Endothelial cell (in vitro differentiated cells): ENCODE measurements at places on chromosomes 16 and 17. TPM values are rescaled to one million over a fixed set of nuclear protein-coding genes. Genes with fewer than 3 reads are reported as not detected.

TMEM100 gene
- 29.3 TPM for total RNA-seq

GRCh38 chr16:67562526-67562917 is at the start of gene CTCF:
TSS of gene CTCF (plus strand) at chr16:67562526. CDS start at chr16:67610833, 48,307 bp downstream.
- peaks cover 7% of the 10 kb centered on the region for H3K36me3 ChIP-seq
- peaks cover 19% of the 10 kb centered on the region for H3K4me1 ChIP-seq
- H3K4me3 ChIP-seq: peak within 1 kb of the TSS; percentile 87
- H3K27ac ChIP-seq: peak within 1 kb of the TSS; percentile 77
- DNase-seq: peak; percentile 82
- H3K27me3 ChIP-seq: peaks cover 4% of the 10 kb centered on the region

- H3K4me3 ChIP-seq: peak overlapping the region; percentile 21
- no peaks in the 10 kb centered on the region for H3K36me3 ChIP-seq
- no peaks in the 10 kb centered on the region for H3K27me3 ChIP-seq
- no peak for DNase-seq
- no peak overlapping the region for H3K27ac ChIP-seq
These were observed 15.4 kb upstream of the HELZ start for GRCh38 chr17:67260170-67260987.

DNA sequence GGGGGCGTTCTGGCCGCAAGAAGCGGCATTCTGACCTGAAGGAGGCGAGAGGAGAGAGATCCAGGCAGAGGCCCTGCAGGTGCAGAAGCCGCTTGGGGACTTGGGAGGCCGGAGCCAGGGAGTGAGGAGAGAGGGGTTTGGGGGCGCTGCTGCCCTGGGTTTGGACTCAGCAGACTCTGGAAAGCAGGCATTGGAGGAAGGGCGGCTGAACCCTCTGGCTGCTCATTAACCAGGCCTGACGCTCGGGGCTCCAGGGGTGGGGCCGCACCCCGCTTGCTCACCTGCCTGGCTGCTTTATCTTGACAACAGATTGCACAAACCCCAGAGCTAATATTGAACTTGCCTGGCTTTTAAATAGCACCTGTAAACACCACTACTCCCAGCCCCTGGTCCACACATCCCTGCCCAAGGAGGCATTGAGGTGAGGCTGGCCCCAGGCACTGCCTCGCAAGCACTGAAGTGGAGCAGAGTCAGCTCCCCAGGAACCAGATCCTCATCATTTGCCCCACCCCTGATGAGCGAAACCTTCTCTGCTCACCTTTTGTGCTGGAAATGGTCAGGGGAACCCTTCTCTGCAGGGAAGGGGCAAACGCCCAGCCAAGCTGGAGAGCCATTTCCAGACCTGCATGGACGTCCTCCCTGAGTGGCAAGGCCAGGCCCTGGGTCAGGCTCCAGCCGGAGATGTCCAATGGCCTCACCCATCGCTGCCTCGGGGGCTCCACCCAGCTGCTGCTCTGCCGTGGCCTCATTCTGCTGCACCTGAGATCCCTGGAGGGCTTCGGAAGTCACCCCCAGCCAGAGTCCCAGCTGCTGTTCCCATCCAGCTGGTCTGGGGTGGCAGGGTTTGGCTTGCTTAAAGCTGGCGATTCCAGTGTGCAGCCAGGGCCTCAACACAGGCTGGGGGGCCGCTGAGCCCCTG is 190.2 kb upstream of the GSE1 start:
- no peak overlapping the region for H3K27ac ChIP-seq
- no peaks in the 10 kb centered on the region for H3K36me3 ChIP-seq
- peaks cover 3% of the 10 kb centered on the region for H3K27me3 ChIP-seq
- peak; percentile 2 for DNase-seq

CTRB1 gene
- total RNA-seq: not detected

FA2H gene
- not detected for total RNA-seq

SPATA32 gene
- total RNA-seq: not detected

DNA sequence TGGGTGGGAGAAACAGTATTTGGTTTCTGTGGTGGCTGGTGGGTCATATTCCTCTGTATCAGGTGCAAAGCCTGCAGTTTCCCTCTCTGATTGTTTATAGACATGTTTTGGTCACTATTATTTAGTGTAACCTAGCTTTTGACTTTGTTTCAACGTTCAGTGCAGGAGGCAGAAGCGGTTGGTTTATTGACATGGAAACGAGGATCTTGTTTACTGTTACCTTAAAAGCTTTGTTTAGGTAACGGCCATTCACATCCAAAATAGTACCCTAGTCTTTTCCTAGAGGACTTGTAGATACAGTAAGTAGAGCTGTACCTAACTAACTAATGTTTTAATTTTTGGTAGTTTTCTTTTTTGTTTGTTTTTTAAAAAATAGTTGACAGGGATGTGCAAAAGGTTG is 3.5 kb downstream of the MSI2 start:
- peaks cover 6% of the 10 kb centered on the region for H3K27me3 ChIP-seq
- peaks cover 38% of the 10 kb centered on the region for H3K4me1 ChIP-seq
- H3K4me3 ChIP-seq: no peak overlapping the region
- peaks cover 14% of the 10 kb centered on the region for H3K36me3 ChIP-seq
- peak overlapping the region; percentile 48 for H3K27ac ChIP-seq

ZP2 gene
- total RNA-seq: 4.1 TPM

DNA sequence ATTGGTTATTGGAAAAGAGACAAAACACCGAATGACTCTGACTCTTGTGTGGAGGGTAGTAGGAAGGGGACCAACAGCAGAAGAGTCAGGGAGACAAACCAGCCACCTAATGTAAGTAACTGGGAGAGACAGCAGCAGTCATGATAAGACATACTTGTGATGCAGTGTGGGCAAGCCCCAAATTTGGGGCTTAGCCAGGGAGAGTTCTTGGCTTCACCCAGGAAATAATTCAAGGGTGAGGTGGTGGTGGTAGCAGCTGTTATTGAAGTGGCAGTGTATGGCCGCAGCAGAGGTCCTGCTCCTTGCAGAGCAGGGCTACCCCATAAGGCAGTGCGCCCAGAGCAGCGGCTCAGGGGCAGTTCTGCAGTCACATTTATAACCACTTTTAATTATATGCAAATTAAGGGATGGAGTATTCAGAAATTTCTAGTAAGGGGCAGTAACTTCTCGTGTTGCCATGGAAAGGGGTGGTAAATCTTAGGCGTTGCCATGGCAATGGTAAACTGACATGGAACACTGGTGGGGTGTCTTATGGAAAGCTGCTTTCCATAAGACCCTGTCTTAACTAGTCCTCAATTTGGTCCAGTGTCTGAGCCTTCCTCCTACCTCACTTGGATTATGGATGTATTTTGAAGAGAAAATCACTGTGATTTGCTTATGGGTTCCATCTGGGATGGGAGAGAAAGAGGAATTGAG is 317.1 kb downstream of the PHKB start:
- peaks cover 7% of the 10 kb centered on the region for H3K4me1 ChIP-seq
- H3K27ac ChIP-seq: no peak overlapping the region
- DNase-seq: no peak
- H3K4me3 ChIP-seq: no peak overlapping the region

- no peaks in the 10 kb centered on the region for H3K36me3 ChIP-seq
- peak overlapping the region; percentile 26 for H3K27ac ChIP-seq
- peaks cover 3% of the 10 kb centered on the region for H3K4me1 ChIP-seq
- DNase-seq: peak; percentile 63
- peaks cover 1% of the 10 kb centered on the region for H3K27me3 ChIP-seq
These were observed 55.9 kb upstream of the ADCY7 start for GRCh38 chr16:50210266-50211038.

GPRC5C gene
- total RNA-seq: 24.7 TPM

EFCAB3 gene
- total RNA-seq: not detected

MPP3 gene
- total RNA-seq: 5.2 TPM
